ENCODE measurements at places on chromosomes 11 and 22. TPM values are rescaled to one million over a fixed set of nuclear protein-coding genes. Genes with fewer than 3 reads are reported as not detected.

Gene SCT
- not detected for total RNA-seq

Gene LGALS1
- 2,934 TPM for total RNA-seq

Gene LMNTD2
- 2.0 TPM for total RNA-seq

Gene SERPING1
- total RNA-seq: 500 TPM

Gene FAM227A
- 0.84 TPM for total RNA-seq

Gene PDE3B
- 83.7 TPM for total RNA-seq

Gene CXCR5
- not detected for total RNA-seq

Gene GNAZ
- 8.6 TPM for total RNA-seq

Gene EHF
- not detected for total RNA-seq

Gene ASRGL1
- 49.0 TPM for total RNA-seq

Gene SLC22A8
- total RNA-seq: not detected

Gene C11orf87
- total RNA-seq: 0.32 TPM

Gene OR8G1
- not detected for total RNA-seq

Measured in omental fat pad (tissue), 4 donors.